ENCODE measurements at places on chromosomes 3 and 15.

DNA sequence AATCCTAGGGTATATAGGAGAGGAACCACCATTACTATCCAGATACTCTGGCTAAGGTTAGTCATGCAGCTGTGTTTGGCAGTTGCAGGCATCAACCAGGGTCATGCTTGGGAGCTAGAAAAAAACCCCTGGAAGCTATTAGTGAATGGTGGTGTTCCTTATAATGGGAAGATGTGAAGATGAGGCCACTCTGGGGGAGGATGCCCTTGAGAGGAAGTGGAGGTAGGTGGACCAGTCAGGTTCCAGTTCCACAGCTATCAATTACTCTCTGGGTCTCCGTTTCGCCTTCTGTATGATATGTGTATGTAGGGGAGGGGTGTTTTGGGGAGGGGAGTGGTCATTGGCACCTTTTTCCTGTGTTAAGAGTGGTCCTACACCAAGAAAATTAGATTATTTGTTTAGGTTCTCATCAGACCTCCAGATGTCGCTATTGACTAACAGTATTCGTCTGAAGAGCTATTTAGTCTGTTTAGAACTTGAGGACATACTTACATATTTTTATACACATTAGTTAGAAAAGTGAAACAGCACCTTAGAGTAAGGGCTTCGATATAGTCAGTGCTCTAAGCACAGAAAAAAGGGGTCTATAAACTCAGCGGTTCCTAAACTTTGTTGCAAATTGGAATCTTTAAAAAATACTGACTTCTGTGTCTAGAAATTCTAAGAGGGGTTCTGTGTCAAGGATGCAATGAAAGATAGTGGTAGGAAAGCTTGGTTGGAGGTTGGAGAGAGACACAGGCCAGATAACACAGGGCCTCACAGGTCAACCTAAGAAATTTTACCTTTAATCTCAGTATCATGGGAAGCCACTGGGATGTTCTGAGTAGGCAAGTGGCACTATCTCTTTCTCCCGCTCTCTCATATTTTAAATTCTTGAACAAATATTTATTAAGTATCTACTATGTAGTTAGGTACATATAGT is 9.1 kb upstream of the HPS3 start:
- no peak for DNase-seq

DNA sequence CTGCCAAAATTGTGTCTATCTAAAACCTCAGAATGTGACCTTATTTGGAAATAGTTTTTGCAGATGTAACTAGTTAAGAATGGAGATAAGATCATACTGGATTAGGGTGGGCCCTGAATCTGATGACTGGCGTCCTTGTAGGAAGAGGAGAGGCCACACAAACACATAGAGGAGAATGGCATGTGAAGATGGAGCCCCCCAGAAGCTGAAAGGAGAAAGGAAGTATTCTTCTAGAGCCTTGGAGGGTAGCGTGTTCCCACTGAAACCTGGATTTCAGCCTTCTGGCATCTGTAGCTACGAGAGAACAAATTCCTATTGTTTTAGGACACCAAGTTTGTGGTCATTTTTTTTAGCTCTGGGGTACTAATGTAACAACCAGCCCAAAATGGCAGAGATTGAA is 423.0 kb upstream of the TPM1 start:
- DNase-seq = no peak

- no peak for DNase-seq
Measured at GRCh38 chr3:2504912-2505311, 406.2 kb downstream of the CNTN4 start.

DNA sequence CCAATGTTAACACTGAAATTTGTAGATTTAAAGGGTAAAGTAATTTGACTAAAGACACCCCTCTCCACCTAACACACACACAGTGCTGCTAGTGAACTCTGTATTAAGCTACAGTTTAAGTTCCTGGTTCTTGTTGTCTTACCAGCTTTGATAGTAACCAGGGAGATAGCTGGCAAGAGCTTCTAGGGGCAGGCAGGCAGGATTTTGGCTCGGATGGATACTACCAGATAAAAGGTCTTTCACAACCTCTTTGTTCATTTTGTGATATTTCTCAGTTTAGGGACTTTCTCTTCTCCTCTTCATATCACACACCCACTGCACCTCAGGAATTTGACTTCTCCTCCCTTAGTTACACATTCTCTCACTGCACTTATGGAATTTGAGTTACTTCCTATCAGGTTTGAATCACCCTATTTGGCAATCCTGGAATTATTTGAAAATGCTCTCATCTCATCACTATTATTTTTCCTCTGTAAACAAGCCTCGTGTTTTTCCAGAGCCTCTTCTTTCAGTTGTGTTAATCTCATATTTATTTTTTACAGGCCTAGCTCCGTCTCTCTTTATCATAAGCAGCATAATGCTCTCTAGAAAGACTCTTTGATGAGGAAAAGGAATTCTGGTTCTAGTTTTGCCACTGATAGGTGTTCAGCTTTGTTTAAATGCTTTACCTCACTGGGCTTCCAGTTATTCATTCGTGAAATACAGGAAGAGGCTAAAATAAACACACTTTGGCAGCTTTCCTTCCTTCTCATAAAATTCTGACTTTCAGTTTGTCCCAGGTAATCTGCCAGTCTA is 23.0 kb upstream of the CLDN1 start:
- DNase-seq = no peak

DNA sequence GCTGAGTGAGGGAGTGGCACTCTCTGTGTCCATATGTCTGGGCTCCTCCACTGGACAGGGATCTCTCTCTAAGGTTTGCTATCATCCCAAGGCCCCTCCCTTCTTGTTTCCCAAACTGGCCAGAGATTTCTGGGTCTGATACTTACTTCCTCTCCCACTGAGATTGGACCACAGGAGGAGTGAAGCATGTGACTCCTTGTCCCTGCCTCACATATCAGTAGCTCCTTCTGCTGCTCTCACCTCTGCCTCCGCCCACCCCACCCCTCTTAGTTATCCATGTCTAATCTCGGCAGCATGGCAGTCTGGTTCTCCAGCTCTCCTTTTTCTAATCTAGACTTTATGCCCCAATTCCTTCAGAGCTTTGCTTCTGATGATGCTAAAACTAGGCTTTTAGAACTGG is 223.1 kb downstream of the RPLP1 start:
- no peak for DNase-seq

GRCh38 chr3:10551821-10552630 is 46.6 kb upstream of the ATP2B2 start:
- peak; percentile 86 for DNase-seq

Data from stimulated activated CD4-positive, alpha-beta T cell treated with anti-CD3 and anti-CD28 coated beads, Interleukin-15, amount 100 ng/mL, for 48 hours (primary cell).